ENCODE measurements at places on chromosomes 5 and 9.

DNA sequence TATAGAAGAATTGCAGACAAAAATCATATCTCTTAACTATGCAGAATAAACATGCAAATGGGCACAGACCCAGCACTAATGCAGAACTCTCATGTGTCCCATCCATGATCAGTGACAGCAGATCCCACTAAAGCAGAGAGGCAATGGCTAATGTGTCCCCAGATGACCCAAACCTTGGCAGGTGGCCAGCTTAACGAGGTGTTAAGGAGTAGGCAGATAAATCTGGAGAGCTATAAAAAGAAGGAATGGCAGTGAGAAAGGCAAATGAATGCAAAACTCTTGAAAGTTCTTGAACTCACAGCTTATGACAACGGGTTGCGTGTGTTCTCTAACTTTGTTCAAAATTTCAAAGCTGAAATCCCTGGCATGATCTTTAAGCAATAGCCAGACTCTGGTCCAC is 265.4 kb downstream of the RASEF start:
- DNase-seq = no peak

- no peak for DNase-seq
Observed at GRCh38 chr5:10578869-10579268, 15.0 kb downstream of the ANKRD33B start.

DNA sequence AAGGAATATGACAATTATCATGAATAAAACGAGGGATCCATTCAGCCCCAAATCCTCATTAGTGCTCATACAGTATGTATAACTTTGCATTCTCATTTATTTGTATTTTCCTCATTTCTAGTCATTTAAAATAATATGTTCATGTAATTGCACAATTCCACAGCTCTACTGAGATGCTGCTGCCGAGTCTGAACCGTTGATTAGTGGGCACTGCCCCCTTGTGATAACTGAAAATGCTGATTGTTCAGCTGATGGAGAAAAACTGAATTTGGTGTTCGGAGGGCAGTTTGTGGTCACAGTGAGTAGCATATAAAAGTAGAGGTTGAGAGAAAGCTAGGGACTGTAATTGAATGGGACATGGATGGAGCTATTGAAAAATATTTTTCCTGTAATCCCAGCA is 12.2 kb upstream of the GPR151 start:
- no peak for DNase-seq

GRCh38 chr5:10894445-10895054 is 133.5 kb upstream of the DAP start:
- no peak for DNase-seq

GRCh38 chr5:39284552-39284951 is 65.2 kb upstream of the FYB1 start:
- no peak for DNase-seq

DNA sequence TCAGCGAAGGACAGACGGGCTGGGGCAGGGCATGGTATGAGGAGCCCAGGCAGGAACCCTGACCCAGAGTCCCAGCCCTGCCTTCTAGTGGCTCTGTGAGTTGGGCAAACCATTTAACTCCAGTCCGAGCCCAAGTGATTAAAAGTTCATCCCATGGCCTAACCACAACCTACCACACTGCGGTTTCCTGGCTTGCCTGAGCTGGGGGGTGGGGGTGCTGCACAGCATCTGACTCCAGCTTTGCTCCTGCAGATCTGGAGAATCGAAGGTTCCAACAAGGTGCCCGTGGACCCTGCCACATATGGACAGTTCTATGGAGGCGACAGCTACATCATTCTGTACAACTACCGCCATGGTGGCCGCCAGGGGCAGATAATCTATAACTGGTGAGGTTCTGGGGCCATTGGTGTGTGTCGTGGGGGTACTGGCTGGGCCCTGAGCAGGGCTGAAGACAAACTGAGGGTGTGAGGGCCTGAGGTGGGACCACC is 49.0 kb downstream of the STOM start:
- DNase-seq = no peak

GRCh38 chr5:455806-456205 is 12.8 kb downstream of the EXOC3 start:
- no peak for DNase-seq

GRCh38 chr5:44646016-44646415 is 162.7 kb upstream of the MRPS30 start:
- DNase-seq = no peak

DNA sequence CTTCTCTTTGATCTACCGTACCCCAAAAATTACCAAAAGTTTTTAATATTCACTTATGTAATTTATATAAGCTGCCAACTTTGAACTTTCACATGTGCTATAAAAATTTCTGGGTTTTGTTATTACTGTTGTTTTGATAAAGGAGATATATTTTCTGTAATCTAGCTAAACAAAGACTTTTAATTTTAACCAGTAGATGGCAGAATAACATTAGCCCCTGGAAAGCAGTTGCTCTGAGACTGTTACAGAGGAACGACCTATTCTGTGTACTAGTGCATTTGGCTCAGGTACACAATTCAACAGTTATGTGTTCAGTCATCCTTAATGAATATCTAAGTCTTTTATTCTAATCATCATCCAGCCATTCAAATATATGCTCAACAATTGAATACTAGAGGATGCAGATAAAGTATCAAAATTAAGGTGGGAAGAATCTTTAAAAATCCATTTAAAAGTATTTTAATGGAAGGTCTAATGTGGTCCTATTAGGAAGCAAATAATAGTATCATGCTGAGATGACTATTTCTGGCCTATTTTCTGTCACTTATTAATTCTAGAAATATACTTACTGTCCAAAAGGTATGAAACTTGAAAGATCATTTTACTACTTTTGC is 8.6 kb downstream of the KLHL9 start:
- no peak for DNase-seq

- no peak for DNase-seq
Observed at GRCh38 chr9:115335439-115335838, 217.5 kb upstream of the TNC start.

DNA sequence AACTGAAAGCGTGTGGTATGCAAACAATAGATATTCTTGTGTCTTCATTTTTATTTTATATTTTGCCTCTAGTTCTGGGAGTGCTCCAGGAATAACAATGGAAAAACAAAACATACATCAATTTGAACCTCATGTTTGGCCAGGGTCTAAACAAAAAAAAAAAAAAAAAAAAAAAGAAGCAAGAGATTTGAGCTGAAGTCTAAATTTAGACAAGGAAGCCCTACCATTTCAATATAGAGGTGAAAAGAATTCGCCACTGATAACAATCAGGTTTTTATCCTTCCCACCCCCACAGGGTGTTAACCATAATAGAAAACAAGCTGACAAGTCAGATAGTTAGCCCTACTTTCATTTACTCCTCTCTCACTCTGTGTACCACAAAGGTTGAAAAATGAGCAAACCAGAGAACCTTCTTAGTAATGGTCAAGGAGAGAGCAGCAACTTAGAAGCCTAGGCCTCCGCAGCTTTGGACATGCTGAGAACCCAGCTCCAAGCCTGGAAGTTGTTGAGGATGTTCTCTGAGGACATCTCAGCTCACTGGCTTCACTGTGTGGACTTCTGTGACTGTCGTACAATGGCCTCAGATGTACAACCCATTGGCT is 118.2 kb upstream of the HMHB1 start:
- DNase-seq = no peak
